Pulmonary artery endothelial cell (primary cell): ENCODE measurements at places on chromosomes 11 and 22. TPM values are rescaled to one million over a fixed set of nuclear protein-coding genes. Genes with fewer than 3 reads are reported as not detected.

Gene TRPC6
- 0.04 TPM in 1 of 2 replicates, not detected in the other for total RNA-seq

Gene UPK3A
- not detected in 2 replicates for total RNA-seq

Gene KCNE3
- total RNA-seq = 0.40 and 1.7 TPM in 2 replicates

Gene APOBEC3G
- total RNA-seq = 4.6 and 9.5 TPM in 2 replicates

Gene POLR2F
- 66.0 and 95.3 TPM in 2 replicates for total RNA-seq

Gene UCP3
- 0.21 and 0.26 TPM in 2 replicates for total RNA-seq

Gene PHLDA2
- total RNA-seq = 8.4 and 12.1 TPM in 2 replicates

Gene FGF19
- not detected in 2 replicates for total RNA-seq

Gene FZD4
- total RNA-seq = 167 and 199 TPM in 2 replicates

Gene IL18
- total RNA-seq = 0.99 and 1.7 TPM in 2 replicates

Gene MEN1
- 17.0 and 26.2 TPM in 2 replicates for total RNA-seq

Gene GSTT2
- 0.35 and 1.5 TPM in 2 replicates for total RNA-seq

Gene LRRC56
- 0.40 and 0.46 TPM in 2 replicates for total RNA-seq

Gene PNPLA5
- not detected in 2 replicates for total RNA-seq

Gene CYB5R2
- total RNA-seq = 0.78 and 5.3 TPM in 2 replicates

Gene OR10A2
- not detected in 2 replicates for total RNA-seq

Gene PIH1D2
- 0.56 and 1.3 TPM in 2 replicates for total RNA-seq

Gene KRTAP5-2
- total RNA-seq = not detected in 2 replicates

Gene SLCO2B1
- 0.13 and 0.25 TPM in 2 replicates for total RNA-seq

Gene AQP11
- total RNA-seq = 0.40 and 0.63 TPM in 2 replicates

Gene DDTL
- total RNA-seq = 0.99 and 1.7 TPM in 2 replicates
